ENCODE measurements at places on chromosomes 5 and 9. TPM values are rescaled to one million over a fixed set of nuclear protein-coding genes. Genes with fewer than 3 reads are reported as not detected.

The RLN1 gene
- total RNA-seq = not detected

The PCDHGA6 gene
- 1.3 TPM for total RNA-seq

The PAX5 gene
- not detected for total RNA-seq

The NFIL3 gene
- 4.6 TPM for total RNA-seq

The DOCK2 gene
- 0.20 TPM for total RNA-seq

The F12 gene
- total RNA-seq = 1.5 TPM

The PDCD1LG2 gene
- total RNA-seq = 24.3 TPM

The PHYHD1 gene
- 0.20 TPM for total RNA-seq

The KCTD16 gene
- 0.07 TPM for total RNA-seq

The GPR151 gene
- total RNA-seq = not detected

The C9orf153 gene
- 0.07 TPM for total RNA-seq

The EPB41L4B gene
- 0.42 TPM for total RNA-seq

The HTR1A gene
- not detected for total RNA-seq

The BTNL9 gene
- total RNA-seq = 0.07 TPM

The F2RL2 gene
- total RNA-seq = 0.66 TPM

The SMARCA2 gene
- 47.3 TPM for total RNA-seq

The GTF2H2C gene
- 38.2 TPM for total RNA-seq

The HMCN2 gene
- total RNA-seq = under 0.01 TPM

The PCDHGB1 gene
- 0.59 TPM for total RNA-seq

The SLC6A3 gene
- not detected for total RNA-seq

The FBP2 gene
- not detected for total RNA-seq

The IL5 gene
- total RNA-seq = not detected

The CTSV gene
- 1.1 TPM for total RNA-seq

The EPB41L4A gene
- 18.3 TPM for total RNA-seq

The C9 gene
- total RNA-seq = 0.25 TPM

The GPX8 gene
- total RNA-seq = 46.2 TPM

The RHOBTB3 gene
- total RNA-seq = 66.9 TPM

The HTR4 gene
- not detected for total RNA-seq

The ATG10 gene
- total RNA-seq = 4.8 TPM

The FCN2 gene
- not detected for total RNA-seq

The UBLCP1 gene
- 11.7 TPM for total RNA-seq

The TCOF1 gene
- 20.0 TPM for total RNA-seq

The SV2C gene
- total RNA-seq = not detected

The TEX48 gene
- not detected for total RNA-seq

The CDH6 gene
- 0.11 TPM for total RNA-seq

The CDC25C gene
- 15.5 TPM for total RNA-seq

The EIF4E1B gene
- not detected for total RNA-seq

The NUTM2G gene
- not detected for total RNA-seq

The SLC6A7 gene
- total RNA-seq = not detected

The INSL6 gene
- not detected for total RNA-seq

The PHF2 gene
- total RNA-seq = 14.9 TPM

The SPEF2 gene
- total RNA-seq = 0.88 TPM

The GARIN3 gene
- not detected for total RNA-seq

The CCL27 gene
- 0.14 TPM for total RNA-seq

Measured in pulmonary artery endothelial cell (primary cell).